IMR-90 (cell line): ENCODE measurements at places on chromosomes 5 and 9. TPM values are rescaled to one million over a fixed set of nuclear protein-coding genes. Genes with fewer than 3 reads are reported as not detected.
A peak's percentile ranks its signal among the peaks of the same experiment; 100 is the strongest.

FAXDC2 gene
- 4.2 and 4.3 TPM in 2 replicates for total RNA-seq

ADAMTS2 gene
- 18.3 and 19.0 TPM in 2 replicates for total RNA-seq

OXCT1 gene
- total RNA-seq = 16.3 and 24.7 TPM in 2 replicates

NMUR2 gene
- total RNA-seq = not detected in 2 replicates

ANXA2R gene
- total RNA-seq = 1.3 and 1.4 TPM in 2 replicates

DNA sequence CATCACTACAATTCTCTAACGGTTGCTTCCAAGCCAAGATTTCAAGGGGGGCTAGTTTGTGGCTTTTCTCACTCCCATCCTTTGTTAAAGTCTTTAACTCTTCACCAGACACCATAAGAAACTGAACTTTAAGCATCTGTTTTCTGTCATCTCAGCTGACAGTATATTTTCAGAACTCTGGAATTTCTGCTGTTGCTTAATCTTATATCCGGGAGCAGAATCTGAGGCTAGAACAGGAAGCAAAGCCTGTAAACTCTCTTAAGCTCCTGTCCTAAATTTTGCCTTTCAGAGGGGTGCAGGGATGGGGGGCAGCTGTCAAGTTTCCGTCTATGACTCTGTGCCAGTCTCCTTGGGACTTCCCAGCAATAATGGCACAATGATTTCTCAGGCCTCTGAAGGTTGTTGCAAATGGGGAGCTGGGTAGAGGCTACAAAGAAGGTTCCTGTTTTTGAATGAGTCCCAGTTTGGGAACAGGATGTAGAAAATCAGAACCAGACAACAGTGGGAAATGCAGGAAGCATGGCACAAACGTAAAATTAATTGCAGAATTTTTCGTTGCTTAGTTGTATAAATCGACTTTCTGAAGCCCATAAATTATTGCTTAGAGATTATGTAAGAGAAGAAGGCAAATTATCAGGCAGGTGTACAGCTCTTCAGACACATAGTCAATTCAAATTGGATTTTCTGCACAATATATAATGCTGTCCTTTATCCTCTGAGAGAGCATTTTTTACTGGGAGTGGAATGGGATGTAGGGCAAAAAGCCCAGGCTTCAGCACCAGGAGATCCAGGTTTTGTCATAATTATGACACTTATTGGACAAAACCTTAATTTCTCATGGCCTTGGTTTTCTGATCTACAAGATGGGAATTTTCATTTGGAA lies 430.9 kb downstream of the DMAC1 start:
- H3K4me1 ChIP-seq = peaks cover 18% of the 10 kb centered on the region
- H3K4me3 ChIP-seq = no peak overlapping the region
- H3K27me3 ChIP-seq = no peaks in the 10 kb centered on the region
- H3K27ac ChIP-seq = peak overlapping the region; percentile 100

DNA sequence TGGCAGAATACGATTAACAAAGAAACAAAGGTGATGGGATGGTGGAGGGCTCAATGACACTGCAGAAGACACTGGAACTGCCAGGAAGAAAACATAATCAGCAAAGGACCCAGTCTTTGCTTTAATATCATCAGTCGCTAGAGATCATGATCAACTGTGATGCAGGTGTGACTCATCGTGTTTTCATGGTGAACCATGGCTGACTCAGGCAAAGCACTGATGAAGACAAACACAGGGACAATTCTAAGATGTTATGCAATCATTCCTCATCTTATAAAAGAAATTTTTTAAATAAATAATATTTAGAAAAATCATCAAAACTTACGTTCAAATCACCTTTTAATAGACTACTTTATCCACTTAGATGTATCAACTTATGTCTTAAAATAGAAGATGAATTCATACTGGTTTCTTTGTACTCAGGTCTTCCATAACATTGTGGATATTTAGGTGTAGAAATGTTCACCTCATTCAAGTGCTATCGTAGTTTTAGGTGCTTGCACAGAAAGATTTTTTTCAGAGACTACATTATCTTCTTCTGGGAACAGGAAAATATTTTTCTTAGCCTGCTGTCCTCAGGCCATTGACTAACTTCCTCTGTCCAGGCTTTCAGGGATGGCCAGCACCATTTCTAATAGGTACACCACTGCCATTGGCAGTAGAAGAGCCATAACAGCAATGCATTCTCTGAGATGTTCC lies 673.4 kb upstream of the MEF2C start:
- H3K4me3 ChIP-seq = no peak overlapping the region
- peak; percentile 83 for DNase-seq
- H3K36me3 ChIP-seq = no peaks in the 10 kb centered on the region
- H3K4me1 ChIP-seq = no peaks in the 10 kb centered on the region
- H3K27me3 ChIP-seq = no peaks in the 10 kb centered on the region

- no peak overlapping the region for H3K4me3 ChIP-seq
- no peak for DNase-seq
- no peaks in the 10 kb centered on the region; the same call in 1 of the 2 replicates for H3K27me3 ChIP-seq
- H3K36me3 ChIP-seq = no peaks in the 10 kb centered on the region
- H3K27ac ChIP-seq = no peak overlapping the region
Measured at GRCh38 chr9:135338546-135338945, 141.0 kb upstream of the PPP1R26 start.

- H3K27me3 ChIP-seq = no peaks in the 10 kb centered on the region
- peak; percentile 17 for DNase-seq
- 0 out of 2 replicates have a peak, but pooled peaks cover 1% of the 10 kb centered on the region for H3K36me3 ChIP-seq
- peaks cover 17% of the 10 kb centered on the region for H3K4me1 ChIP-seq
Measured at GRCh38 chr9:125549891-125550885, 156.8 kb downstream of the MAPKAP1 start.

DNA sequence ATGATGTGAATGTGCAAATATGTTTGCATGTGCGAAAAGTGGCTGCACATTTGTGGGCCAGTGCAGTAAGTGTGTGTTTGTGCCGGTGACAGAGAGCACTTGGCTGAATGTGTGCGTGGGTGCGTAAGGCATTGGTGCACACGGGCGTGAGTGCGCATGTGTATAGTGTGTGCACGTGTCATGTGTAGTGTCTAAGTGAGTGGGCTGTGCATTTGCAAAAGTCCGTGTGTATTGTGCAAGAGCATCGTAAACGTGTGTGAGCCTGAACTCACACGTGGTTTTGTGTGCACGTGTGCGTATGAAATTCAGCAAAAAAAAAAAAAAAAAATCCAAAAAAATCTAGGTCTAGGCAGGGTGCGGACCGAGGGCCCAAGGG lies 6.5 kb upstream of the EBF1 start:
- no peak overlapping the region for H3K4me3 ChIP-seq
- DNase-seq = no peak
- H3K36me3 ChIP-seq = no peaks in the 10 kb centered on the region
- no peak overlapping the region for H3K27ac ChIP-seq
- peaks cover 50% of the 10 kb centered on the region for H3K27me3 ChIP-seq
- H3K4me1 ChIP-seq = no peaks in the 10 kb centered on the region

DNA sequence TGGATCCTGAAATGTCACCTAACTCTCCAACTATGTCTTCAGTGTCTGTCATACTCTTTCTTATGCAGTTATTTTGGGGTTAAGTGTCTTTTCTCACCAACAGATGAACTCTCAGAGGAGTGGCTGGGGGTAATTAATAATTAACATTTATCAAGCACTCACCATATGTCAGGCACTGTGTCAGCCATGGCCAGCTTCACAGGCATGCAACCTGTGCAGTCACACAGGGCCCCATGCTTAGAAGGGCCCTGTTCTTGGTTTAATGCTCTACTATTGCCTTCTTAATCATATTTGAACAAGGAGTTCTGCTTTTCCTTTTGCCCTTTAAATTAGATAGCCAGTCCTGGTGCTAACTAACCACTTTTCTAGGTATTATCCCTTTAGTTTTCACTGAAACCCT lies 3.4 kb upstream of the GRPEL2 start:
- H3K36me3 ChIP-seq = no peaks in the 10 kb centered on the region
- H3K4me1 ChIP-seq = peaks cover 2% of the 10 kb centered on the region; the same call in 1 of the 2 replicates
- no peak overlapping the region for H3K4me3 ChIP-seq
- no peak for DNase-seq
- H3K27ac ChIP-seq = no peak overlapping the region

GRCh38 chr9:79123415-79123814 lies 448.4 kb upstream of the TLE4 start:
- H3K27me3 ChIP-seq = no peaks in the 10 kb centered on the region
- no peaks in the 10 kb centered on the region for H3K4me1 ChIP-seq
- H3K4me3 ChIP-seq = no peak overlapping the region
- DNase-seq = peak; percentile 48
- H3K27ac ChIP-seq = no peak overlapping the region

- H3K27ac ChIP-seq = no peak overlapping the region
- DNase-seq = peak; percentile 18
- no peak overlapping the region for H3K4me3 ChIP-seq
- no peaks in the 10 kb centered on the region for H3K27me3 ChIP-seq
- peaks cover 10% of the 10 kb centered on the region for H3K36me3 ChIP-seq
Measured at GRCh38 chr5:65663804-65664521, 39.1 kb downstream of the SHLD3 start.

DNA sequence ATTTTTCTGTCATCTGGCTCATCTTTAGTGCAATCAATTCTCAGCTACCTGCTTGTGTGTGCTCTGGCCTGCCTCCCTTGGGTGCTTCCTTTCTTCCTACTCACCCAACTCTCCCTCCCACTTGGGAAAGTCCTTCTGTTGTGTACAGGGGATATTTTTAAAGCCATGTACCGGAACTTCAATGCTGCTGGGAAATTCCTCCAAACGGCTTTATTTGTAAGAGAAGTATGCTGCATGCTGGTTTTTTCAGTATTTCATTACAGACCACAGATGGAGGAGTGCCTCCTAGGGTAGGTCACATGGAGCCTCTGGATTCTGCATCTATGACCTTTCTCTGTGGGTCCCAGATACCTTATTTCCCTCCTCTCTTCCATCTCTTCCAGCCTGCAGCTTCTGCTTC lies 5.4 kb upstream of the HMHB1 start:
- no peaks in the 10 kb centered on the region for H3K36me3 ChIP-seq
- H3K27me3 ChIP-seq = no peaks in the 10 kb centered on the region
- DNase-seq = no peak
- no peaks in the 10 kb centered on the region for H3K4me1 ChIP-seq
- H3K4me3 ChIP-seq = no peak overlapping the region
- no peak overlapping the region for H3K27ac ChIP-seq

- H3K4me3 ChIP-seq = no peak overlapping the region
- no peaks in the 10 kb centered on the region for H3K4me1 ChIP-seq
- H3K27ac ChIP-seq = no peak overlapping the region
- H3K27me3 ChIP-seq = no peaks in the 10 kb centered on the region
Measured at GRCh38 chr9:20409321-20410092, 212.8 kb downstream of the MLLT3 start.

DNA sequence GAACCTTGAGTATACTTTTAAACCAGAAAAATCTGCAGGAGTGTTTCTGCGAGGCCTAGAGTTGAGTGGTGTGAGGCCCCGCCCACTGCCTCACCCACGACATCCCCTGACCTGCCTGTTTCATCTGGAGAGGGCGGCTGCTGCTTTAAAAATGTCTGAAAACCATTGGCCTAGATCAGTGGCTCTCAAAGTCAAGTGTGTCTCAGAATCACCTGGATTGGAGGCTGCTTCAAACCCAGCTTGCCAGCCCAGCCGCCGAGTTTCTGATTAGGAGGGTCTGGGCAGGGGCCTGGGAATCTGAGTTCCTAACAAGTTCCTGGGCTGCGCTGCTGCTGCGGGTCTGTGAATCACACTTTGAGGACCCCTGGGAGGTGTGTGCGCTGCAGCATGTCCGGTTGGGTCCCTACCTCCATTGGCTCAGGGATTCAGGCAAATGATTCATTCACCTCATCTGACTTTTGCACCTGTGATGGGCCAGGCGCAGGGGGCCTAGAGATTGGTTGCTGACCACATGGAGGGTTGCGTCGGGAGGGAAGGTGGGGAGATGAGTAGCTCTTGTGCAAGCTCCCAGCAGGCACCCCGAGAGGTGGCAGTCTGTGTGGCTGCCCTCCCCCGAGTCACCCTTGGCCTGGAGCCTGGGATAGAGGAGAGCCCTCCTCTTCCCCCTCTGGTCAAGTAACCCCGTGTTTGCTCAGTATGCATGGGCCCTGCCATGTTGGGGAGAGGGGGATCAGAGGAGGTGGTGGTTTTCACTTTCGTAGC lies 27.6 kb upstream of the HMCN2 start:
- DNase-seq = no peak
- peaks cover 8% of the 10 kb centered on the region for H3K4me1 ChIP-seq
- no peaks in the 10 kb centered on the region for H3K27me3 ChIP-seq
- peaks cover 17% of the 10 kb centered on the region for H3K36me3 ChIP-seq

DNA sequence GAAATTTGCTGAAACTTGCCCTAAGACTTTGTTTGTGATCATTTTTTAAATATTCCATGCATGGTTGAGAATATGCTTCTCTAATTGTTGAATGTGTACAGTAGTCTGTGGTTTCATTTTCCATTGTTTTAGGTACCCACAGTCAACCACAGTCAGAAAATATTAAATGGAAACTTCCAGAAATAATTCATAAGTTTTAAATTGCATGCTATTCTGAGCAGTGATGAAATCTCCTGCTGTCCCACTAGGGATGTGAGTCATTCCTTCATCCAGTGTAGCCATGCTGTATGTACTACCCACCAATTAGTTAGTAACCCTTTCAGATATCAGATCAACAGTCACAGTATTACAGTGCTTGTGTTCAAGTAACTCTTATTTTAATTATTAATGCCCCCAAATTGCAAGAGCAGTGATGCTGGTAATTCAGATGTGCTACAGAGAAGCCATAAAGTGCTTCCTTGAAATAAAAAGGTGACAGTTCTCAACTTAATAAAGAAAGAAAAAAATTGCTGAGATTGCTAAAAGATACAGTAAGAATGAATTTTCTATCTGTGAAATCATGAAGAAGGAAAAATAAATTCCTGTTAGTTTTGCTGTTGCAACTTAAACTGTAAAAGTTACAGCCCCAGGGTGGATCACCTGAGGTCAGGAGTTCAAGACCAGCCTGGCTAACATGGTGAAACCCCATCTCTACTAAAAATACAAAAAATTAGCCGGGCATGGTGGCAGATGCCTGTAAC lies 79.9 kb upstream of the FBXL17 start:
- no peak overlapping the region for H3K27ac ChIP-seq
- no peaks in the 10 kb centered on the region for H3K4me1 ChIP-seq
- H3K27me3 ChIP-seq = no peaks in the 10 kb centered on the region
- no peaks in the 10 kb centered on the region for H3K36me3 ChIP-seq
- DNase-seq = peak; percentile 72
- no peak overlapping the region for H3K4me3 ChIP-seq

DNA sequence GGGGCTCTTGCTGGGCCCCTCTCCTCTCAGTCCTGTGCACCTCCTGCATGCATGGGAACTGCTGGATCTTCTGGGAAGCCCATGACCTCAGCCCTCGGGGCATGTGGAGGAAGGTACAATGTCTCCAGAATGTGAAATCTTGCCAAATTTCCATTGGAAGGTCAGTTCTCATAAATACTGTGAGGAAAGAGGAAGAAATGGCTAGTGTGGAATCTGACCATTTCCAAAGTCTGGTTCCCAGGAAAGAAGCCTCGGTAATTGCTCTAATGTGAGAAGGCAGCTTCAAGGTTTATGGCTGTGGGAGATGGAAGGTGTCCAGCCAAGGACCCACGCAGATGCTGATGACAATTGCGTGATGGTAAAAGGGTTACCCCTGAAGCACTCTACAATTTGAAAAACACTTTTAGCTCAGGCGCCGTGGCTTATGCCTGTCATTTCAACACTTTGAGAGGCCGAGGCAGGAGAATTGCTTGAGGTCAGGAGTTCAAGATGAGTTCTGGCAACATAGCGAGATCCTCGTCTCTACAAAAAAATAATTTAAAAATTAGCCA lies 8.1 kb upstream of the IL17B start:
- no peaks in the 10 kb centered on the region for H3K27me3 ChIP-seq
- peak; percentile 70 for DNase-seq
- H3K27ac ChIP-seq = peak overlapping the region; percentile 60; the same call in 1 of the 2 replicates
- H3K36me3 ChIP-seq = no peaks in the 10 kb centered on the region
